ENCODE measurements at places on chromosomes 1 and 21.

- no peak for DNase-seq
These were observed 79.0 kb downstream of the ZNF281 start for GRCh38 chr1:200330741-200331428.

- no peak for DNase-seq
These were observed 200.4 kb upstream of the ESRRG start for GRCh38 chr1:216923601-216924000.

- DNase-seq, result no peak
These were observed 2.6 kb downstream of the CROCC start for GRCh38 chr1:16924216-16924918.

- DNase-seq, result no peak
These were observed 3.4 kb upstream of the CHD5 start for GRCh38 chr1:6183520-6183989.

DNA sequence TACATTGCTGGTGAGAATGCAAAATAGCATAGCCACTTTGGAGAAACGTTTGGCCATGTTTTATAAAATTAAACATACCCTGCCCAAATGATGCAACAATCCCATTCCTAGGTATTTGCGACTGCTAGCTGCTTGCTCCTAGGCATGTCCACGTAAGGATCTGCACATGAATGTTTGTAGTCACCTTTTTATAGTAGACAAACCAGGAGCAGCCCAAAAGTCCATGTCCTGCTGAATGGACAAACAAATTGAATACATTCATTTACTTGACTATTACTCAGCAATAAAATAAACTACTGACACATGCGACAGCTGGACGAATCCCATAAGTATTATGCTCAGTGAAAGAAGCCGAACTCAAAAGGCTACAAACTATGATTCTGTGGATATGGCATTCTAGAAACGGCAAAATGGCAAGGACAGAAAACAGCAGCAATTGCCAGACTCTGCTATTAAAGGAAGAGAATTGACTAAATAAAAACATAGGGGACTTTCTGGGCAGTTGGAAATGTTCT is 161.9 kb upstream of the GALNT2 start:
- no peak for DNase-seq

- no peak for DNase-seq
These were observed 4.7 kb upstream of the C1orf52 start for GRCh38 chr1:85264150-85264549.

GRCh38 chr1:154819628-154820590 is 50.2 kb downstream of the KCNN3 start:
- no peak for DNase-seq

DNA sequence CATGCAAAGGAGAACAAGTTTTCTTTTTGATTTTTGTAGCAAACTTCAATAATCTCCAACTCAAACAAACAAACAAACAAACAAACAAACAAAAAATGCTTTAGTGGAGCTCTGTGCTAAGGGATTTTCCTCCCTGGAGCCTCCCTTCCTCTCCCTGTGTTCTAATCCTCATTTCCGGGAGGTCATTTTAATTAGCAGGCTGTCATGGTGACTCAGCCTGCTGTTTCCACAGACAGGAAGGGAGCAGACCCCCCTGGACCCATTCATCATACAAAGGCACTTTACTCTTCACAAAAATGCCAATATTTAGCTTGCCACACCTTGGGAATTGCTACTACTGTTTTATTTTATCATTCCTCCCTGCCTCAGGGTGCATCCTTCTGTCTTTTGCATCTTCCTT is 61.0 kb upstream of the SPATA6 start:
- no peak for DNase-seq

- no peak for DNase-seq
These were observed 49.8 kb downstream of the VCAM1 start for GRCh38 chr1:100769323-100769722.

DNA sequence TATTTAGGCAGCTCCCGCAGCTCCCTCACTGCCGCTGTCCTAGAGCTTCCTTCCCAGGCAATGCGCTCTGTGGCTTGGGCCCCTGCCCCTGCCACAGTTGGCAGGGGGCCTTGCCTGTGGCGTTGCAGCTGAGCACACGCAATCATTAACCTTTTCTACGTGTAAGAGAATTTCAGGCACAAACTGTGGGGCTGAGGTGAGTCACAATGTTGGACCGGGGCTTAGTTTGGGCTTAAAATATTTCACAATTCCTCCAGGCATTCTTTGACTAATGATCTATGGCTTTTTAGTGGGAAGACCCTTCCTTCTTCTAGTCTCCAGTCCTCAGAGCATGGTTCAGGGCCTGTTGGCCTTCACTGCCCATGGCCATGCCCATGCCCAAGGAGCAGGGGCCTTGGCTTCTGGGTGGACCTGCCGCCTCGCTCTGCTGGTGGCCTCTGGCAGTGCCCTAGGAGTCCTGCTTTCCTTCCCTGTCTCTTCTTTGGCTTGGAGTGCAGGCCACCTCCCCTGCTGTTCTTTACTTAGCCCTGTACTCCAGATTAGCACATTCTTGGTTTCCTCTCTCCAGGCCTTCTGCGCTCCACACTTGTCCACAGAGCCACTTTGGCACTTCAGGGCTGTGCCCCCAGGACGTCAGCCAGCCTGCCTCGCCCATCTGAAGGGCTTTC is 39.2 kb downstream of the MAPKAPK2 start:
- no peak for DNase-seq

GRCh38 chr1:56080123-56080522 is 499.2 kb downstream of the PLPP3 start:
- DNase-seq, result no peak

- no peak for DNase-seq
These were observed 132.8 kb upstream of the CD34 start for GRCh38 chr1:208043691-208044181.

DNA sequence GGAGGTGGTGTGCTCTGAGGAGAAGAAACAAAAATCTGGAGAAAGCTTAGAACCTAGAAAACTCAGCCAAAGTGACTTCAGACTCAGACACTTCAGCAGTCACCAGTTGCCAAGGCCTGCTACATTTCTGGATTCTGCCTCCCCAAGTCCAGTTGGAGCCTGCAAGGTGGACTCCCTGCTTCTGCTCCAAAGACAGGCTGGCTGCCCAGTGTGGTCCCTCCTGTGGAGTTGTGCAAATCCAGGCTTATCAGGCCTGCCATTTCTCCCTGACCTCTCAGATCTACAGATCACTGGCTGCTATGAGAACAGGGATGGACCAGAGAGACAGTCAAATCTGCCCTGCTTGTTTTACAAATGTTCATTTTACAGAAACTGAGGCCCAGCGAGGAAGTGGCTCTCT is 9.9 kb downstream of the CACHD1 start:
- DNase-seq, result no peak

- DNase-seq, result no peak
These were observed 49.6 kb downstream of the TNFRSF8 start for GRCh38 chr1:12112711-12113161.

- DNase-seq, result no peak
These were observed 1.4 kb downstream of the RNF207 start for GRCh38 chr1:6207075-6207885.

DNA sequence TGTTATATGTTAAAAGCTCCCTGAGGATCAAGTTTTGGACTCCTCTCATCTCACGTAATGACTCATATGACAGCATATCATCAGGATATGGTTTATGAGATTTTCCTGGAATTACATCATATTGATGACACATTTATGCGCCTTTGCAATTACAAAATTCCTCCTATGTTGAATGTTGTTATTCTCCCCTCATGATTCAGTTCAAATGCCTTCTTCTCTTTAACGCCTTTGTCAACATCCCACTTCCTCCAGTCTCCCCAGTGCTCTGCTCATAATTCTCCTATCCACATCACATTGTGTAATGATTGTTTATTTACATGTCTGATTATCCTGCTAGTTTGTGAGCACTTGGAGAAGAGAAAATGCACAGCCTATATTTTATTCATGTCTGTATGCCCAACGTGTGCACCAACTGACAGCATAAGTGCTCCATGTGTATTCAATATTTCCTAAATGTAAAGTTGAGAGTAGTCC is 80.9 kb upstream of the BACH1 start:
- DNase-seq, result no peak

DNA sequence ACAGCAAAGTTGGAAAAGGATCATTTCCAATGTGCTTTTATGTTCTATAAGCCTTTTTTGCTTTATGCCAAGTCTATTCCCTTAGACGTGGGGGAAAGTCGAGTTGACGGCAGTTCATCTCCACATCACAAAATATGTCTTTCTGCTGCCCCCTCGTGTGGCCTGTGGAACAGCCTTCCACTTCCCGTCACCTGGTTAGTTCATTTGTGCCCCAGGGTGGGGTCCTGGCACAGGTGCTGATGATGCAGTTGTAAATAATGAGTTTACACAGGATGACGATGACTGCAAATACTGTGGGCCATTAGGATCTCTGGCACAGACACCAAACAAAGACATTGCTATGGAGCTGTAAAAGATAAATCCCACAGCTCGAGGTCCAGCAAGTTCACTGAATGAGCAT is 10.0 kb upstream of the OTUD3 start:
- no peak for DNase-seq

- DNase-seq, result no peak
These were observed 19.4 kb downstream of the ARMH1 start for GRCh38 chr1:44693900-44694299.

DNA sequence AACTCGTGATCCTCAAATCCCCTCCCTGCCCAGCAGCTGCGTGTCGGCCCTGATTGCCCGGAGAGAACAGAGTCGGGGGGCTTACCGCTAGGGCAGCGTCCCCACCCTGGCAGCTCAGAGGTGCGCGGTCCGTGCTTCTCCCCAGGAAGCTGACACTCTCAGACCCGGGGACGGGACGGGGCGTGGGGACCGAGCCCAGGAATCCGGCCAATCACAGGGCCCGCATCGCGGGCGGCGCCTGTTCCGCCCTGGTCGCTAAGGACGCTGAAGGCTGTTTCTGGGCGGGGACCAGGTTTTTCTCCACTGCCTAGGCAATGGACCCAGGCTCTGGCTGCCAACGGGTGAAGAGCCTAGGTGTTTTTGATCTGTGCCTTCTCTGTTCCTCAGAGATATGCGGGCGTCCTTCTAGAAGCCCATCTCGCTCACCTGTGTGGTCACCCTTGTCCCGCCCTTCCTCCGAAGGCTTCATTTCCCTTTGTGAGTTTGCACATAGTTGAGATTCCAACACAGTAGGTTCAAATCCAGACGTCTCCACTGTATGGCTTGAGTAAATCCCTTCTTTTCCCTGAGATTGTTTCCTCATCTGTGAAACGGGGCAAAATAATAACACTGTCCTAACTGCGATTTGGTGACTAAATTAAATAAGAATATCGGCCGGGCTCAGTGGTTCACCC is at the start of gene C1orf87:
Gene C1orf87 (minus strand): TSS at position 166 of the 674 bp plus-strand sequence. CDS start 1,127 bp downstream, outside the sequence.
- DNase-seq, result no peak

DNA sequence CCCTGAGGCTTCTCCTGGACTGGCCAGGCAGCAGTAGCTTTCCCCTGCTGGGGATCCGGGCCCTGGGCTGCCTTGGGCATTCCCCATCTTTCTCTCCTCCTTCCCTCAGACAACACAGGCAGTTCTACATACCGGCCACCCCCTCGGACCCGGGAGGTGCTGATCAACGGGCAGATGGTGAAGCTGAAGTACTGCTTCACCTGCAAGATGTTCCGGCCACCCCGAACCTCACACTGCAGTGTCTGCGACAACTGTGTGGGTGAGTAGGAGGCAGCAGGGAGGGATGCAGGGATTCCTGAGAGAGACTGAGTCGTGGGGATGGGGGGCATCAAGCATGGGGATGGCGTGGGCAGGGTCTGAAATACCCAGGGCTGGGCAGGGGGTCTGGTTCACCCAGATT is 14.4 kb upstream of the SFN start:
- no peak for DNase-seq

DNA sequence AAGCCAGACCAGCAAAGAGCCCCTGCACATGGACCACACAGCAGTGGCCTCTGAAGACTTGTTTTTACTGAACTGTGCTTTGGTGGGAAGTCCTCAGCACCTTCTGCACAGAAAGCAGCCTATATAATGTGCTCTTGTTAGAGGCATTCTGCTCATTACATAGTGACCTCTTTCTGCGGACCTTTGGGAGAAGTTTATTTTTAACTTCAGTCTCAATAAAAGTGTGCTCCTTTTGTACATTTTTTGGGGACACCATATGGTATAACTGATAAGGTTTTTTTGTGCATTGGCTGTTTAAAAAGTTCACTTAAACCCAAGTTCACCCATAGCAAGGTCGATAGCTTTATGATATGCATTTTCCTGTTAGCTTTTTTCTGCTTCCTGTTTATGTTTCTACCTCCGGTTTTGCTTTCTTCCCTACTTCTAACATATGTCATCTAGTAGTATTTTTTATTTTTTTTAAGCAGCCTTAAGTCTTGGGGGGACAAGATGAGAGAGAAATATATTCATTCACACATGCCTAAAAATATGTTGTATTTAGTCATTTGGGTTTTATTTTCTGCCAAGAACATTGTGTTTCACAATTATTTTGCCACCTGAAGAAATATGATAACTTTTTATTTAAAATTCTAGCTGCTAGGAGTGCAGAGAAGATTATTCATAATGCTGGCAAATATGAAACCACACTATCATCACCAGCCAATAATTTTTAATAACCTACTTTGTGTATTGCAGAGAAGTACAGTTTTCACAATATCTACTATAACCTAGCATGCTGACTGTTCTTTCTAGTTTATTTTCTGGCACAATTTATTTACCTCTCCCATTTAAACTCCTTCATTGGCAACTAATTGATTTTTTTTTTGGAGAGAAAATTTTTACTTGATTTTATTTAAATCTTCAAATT is 22.9 kb upstream of the SLC19A2 start:
- no peak for DNase-seq

GRCh38 chr21:15624646-15625045 is 105.1 kb upstream of the USP25 start:
- DNase-seq, result no peak

- DNase-seq, result no peak
These were observed 45.5 kb downstream of the RABGAP1L start for GRCh38 chr1:174204697-174205308.

GRCh38 chr1:2382621-2383361 is 8.6 kb downstream of the MORN1 start:
- peak; percentile 56 for DNase-seq

- DNase-seq, result peak; percentile 14
These were observed 771 bp upstream of the NTNG1 start for GRCh38 chr1:107139833-107140702.

DNA sequence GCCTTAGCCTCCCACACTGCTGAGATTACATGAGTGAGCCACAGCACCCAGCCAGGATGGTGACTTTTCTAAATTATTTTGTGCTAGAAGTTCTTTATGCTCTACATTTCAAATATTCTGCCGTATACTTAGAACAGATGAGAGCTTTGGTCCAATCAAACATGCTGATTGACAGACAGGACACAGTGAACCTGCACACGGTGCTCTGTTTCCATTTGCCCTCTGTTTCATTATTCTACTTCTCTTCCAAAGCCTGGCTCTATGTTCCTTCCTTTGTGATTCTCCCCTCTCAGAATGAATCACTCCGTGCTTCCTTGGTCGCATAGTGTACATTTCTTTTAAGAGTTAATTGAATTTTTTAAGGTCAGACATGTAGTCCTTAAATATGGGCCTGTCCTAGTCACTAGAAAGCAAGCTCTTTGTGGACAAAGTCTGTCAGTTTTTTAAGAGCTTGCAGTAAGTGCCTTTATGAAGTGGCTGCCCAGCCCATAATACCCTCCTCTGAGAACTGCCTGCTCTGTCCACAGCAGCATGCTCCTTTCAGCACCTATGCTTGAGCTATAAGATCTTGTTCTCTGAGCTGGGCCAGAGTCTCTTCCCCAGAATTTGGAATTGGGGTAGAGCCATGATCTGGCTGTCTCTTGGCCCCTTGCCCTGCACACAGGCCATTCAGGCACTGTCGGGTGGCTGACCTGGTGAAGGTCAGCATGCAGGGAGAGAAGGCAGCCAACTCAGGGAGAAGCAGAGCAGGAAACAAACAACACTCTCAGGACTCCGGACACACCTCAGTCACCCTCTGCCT is 66.8 kb upstream of the SLC44A3 start:
- no peak for DNase-seq

GRCh38 chr1:18945401-18945849 is 11.1 kb downstream of the IFFO2 start:
- no peak for DNase-seq

Data from neural crest cell (in vitro differentiated cells).